ENCODE measurements at places on chromosomes 13 and 19.
A peak's percentile ranks its signal among the peaks of the same experiment; 100 is the strongest.

DNA sequence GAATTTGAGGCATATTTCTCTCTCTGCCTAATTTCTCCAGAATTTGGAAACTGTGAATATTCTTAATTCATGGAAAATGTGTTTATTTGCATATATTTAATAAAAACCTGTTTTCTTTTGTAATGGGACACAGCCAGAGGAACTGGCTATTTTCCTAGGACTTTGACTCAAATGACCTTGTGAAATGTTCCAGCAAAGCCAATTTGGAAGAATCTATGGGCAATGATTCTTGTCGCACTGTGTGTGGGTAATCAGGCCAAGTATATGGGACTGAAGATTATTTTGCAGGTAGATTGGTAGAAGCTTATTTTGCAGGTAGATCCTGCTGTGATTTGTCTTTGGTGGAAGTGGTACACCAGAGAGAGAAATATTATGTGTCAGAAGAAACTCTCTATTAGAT, 38.8 kb downstream of the SUCLA2 start:
- no peak for DNase-seq

GRCh38 chr13:76461999-76462398, 424.2 kb downstream of the KCTD12 start:
- DNase-seq, result no peak

DNA sequence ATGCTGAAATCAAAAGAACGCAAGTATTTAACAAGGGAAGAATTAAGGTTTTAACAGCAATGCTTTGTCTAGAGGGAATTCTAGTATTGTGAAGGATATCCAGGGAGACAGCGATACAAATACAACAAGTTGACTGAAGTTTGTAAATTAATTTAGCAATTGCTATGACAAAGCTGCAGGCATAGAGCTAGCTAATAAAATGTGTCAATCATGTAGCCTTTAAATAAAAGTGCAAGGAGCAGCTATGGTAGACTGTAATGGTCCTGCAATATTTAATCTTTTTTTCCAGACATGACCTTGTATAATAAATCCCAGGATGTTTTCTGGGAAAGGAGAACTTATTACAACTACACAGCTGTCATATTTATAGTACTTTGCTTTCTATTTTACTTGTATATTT, 779.3 kb downstream of the SLITRK5 start:
- DNase-seq, result no peak

DNA sequence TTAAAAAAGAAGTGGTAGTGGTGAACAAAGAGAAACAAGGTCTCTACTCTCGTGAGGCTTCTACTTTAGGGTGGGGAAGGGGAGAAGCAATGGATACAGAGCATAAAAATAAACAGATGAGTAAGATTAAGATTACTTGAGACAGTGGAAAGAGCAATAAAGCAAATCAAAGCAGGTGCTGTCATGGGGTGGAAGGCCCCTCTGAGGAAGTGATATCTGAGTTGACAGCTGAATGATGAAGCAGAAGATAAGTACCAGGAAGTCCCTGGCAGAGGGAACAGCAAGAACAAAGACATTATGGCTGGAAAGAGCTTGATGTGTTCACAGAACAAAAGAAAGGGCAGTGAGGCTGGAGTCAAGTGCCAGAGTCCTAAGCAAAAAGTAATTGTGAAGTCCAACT, 221.8 kb downstream of the ENOX1 start:
- no peak for DNase-seq

GRCh38 chr19:55305983-55306562, 19.1 kb downstream of the TMEM150B start:
- no peak for DNase-seq

GRCh38 chr19:36209372-36209771, 5.1 kb downstream of the ZNF565 start:
- no peak for DNase-seq

GRCh38 chr13:112737294-112737693, 47.5 kb downstream of the ATP11A start:
- DNase-seq, result no peak

- DNase-seq, result no peak
Measured at GRCh38 chr19:41998246-41999020, 4.4 kb upstream of the ATP1A3 start.

- DNase-seq, result no peak
Measured at GRCh38 chr13:35826626-35827254, 304.4 kb downstream of the DCLK1 start.

DNA sequence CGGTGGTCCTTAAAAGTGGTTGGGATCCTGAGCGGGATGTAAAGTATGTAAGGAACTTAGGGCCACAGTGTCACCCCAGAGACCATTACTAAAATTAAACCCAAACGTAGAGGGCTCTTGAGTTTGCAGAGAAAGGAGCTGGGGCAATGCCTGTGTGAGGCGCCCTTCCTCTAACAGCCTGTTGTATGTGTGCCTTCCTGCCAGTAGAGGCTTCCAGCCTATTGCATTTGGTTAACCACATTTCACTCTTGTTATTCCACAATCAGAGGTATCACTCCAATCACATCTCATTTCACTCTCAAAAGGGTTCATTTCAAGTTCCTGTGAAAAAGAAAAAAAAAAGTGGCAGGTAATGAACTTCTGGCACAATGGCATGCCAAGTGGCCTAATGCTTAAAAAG, 29.4 kb downstream of the DIAPH3 start:
- DNase-seq, result no peak

- DNase-seq, result peak; percentile 46
Measured at GRCh38 chr19:17255150-17255621, 9.4 kb downstream of the USHBP1 start.

DNA sequence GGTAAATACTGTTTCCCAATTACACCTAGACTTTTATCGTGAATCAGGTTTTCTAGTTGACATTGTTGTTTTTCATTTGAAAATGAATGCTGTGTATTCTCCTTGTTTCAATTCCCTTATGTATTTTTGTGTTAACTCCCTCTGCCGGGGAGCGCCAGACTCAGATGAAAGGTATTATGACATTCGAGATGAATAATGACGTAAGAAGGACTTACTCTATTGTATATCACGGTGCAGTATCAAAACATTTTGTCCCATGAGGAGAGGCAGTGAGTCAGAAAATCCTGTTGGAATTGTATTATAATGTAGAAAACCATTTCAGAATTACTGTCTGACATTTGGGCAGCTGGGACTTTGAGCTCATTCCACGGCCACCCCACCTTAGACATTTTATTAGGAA, 61.6 kb downstream of the LRCH1 start:
- DNase-seq, result no peak

- DNase-seq, result no peak
Measured at GRCh38 chr13:41944635-41945397, 16.1 kb downstream of the VWA8 start.

- peak; percentile 52 for DNase-seq
Measured at GRCh38 chr13:113647351-113648215, 10.4 kb downstream of the ATP4B start.

DNA sequence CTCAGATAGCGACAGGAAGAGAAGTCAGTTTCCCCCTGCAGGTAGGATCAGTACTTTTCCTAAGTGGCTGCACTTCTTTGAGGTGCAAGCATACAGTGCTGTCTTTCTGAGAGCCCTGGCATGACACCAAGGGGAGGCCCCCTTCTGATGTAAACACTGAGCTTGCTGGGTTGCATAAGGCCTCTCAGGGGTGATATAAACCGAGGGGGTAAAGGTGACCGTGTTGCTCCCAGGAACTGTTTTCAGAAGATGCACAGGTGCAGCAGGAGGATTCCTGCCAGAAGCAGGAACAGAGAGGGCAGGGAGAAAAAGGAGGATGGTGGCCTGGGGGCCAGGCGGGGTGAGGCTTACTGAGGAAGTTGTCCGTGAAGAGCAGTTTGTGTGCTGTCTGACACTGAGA, 74.0 kb upstream of the ZNF30 start:
- DNase-seq, result no peak

GRCh38 chr13:26984337-26984736, 187.3 kb downstream of the USP12 start:
- DNase-seq, result no peak

- no peak for DNase-seq
Measured at GRCh38 chr19:5666921-5667610, 13.2 kb downstream of the MICOS13 start.

- DNase-seq, result no peak
Measured at GRCh38 chr19:38185562-38185961, 38.5 kb downstream of the DPF1 start.

GRCh38 chr13:30256713-30257467, 50.5 kb downstream of the KATNAL1 start:
- no peak for DNase-seq

GRCh38 chr19:4539693-4540581, at the start of gene LRG1:
Gene LRG1 (minus strand): TSS chr19:4540036. CDS start chr19:4540013, 23 bp downstream.
- peak; percentile 57 for DNase-seq

GRCh38 chr13:96377835-96378234, 287.9 kb downstream of the HS6ST3 start:
- no peak for DNase-seq

DNA sequence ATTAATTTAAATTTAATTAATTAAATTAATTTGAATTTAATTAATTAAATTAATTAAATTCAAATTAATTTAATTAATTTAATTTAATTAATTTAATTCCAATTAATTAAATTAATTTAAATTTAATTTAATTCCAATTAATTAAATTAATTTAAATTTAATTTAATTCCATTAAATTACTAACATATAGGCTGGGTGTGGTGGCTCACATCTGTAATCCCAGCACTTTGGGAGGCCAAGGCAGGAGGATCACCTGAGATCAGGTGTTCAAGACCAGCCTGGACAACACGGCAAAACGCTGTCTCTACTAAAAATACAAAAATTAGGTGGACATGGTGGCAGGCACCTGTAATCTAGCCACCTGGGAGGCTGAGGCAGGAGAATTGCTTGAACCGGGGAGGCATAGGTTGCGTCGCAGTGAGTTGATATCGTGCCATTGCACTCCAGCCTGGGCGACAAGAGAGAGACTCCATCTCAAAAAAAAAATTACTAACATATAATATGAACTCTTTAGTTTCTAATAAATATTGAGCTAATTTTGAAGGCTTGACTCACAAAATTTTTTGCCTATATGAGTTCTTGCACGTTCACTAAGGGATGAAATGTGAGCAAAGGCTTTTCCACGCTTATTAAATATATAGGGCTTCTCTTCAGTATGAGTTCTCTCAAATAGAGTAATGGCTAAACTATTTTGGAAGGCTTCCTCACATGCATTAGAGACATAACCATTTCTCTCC, 9.0 kb upstream of the USP29 start:
- DNase-seq, result no peak

DNA sequence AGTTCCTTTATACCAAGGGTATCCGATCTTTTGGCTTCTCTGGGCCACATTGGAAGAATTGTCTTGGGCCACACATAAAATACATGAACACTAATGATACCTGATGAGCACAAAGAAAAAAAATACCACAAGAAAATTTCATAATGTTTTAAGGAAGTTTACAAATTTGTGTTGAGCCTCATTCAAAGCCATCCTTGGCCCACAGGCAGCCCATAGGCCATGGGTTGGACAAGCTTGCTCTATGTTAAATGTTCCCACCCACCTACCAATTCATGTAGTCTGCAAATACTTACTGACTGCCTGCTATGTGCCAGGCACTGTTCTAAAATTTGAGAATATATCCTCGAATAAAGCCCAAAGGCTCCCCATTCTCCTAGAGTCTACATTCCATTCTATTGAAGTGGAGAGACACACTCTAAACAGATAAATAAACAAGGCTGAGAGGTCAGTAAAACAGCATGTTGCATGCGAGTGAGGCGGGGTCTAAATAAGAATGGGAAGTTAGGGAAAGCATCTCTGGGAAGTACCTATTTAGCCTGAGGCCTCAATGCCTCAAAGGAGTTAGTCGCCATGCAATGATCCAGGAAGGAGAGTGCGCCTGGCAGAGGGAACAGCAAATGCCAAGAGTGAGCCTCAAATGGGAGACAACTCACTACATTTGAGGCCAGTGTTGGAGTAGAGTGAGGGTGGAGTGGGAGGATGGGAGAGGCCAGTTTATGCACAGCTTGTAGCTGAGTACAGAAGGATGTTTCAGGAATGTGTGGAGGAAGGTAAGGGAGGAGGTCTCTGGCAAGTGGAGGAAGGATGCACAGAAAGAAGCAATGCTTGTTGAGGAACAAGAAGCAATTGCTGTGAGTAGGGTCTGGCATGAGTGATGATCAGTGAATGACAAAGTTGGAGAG, 52.5 kb upstream of the CLDN10 start:
- no peak for DNase-seq

GRCh38 chr13:72696579-72696978, 30.9 kb downstream of the MZT1 start:
- no peak for DNase-seq

DNA sequence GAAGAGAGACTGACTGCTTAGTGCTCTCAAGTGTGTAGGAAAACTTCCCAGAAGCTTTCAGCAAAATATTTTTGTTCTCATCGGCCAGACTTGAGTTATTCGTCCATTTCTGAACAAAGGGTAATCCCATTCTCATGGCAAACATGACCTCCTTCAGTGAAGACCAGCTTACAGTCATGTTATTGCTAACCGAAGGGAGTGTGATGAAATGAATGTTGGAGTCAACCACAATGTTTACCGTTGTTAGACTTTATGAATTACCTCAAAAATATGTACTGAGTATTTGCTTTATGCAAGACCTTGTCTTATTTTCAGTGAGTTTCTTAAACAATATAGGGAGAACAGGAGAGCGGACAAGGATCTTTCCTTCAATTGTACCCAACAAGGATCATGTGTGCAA, 228.6 kb downstream of the LMO7 start:
- DNase-seq, result no peak

DNA sequence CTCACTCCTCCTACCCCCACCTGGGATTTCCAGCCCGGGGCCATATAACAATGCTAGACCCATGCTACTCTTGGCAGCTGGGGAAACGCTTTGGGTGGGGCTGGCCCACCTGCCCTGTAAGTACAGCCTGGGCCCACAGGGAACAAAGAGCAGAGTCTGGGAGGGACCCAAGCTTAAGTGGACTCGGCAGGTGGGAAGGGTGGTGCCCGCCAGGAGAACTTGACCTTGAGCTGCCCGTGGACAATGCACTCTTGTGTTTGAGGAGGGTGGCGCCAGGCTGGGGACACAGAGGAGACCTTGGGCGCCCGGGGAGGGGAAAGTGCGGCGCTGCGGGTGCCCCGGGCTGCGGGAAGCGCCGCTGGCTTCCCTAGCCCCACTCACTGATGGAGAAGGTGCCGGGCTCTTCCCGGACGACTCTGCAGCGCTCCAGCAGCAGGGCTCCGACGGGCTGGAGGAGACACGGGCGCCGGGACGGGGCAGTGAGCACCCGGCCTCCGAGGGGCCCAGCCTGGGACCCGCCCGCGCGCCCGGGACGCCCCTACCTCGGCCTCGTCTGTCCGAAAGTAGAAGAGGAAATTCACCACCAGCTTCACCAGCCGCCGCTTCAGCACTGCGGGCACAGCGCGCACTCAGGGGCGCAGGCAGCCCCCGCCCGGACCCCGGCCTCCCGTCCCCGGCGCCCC, 607 bp downstream of the PLEKHJ1 start:
- DNase-seq, result peak; percentile 87

GRCh38 chr13:30865123-30866049, 40.7 kb upstream of the MEDAG start:
- DNase-seq, result peak; percentile 10

DNA sequence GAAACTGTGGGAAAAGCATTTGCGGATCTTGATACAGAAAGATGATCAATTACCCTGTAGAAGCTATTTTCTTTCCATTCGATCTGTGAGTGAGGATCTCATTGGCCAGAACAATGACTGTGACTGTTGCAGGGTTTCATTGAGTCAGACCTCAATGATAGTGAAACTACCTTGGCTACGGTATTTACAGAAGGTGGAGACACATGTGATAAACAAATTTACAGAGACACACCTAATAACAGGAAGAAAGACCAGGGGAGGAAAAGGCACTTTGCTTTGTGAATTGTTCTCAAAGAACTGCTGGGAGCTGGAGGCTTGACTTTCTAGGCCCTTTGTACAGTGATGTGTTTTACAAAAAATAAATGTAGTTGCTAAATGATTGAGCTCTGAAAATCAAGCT, 19.9 kb upstream of the ARGLU1 start:
- DNase-seq, result no peak
